ENCODE measurements at places on chromosomes 2 and 18. TPM values are rescaled to one million over a fixed set of nuclear protein-coding genes. Genes with fewer than 3 reads are reported as not detected.

SLC30A3 gene
- total RNA-seq = 1.2 TPM

GPR155 gene
- total RNA-seq = 6.6 TPM

POTEI gene
- not detected for total RNA-seq

EFHD1 gene
- 22.6 TPM for total RNA-seq

TEX261 gene
- total RNA-seq = 29.0 TPM

ACTG2 gene
- 413 TPM for total RNA-seq

OR6B2 gene
- total RNA-seq = not detected

NFATC1 gene
- total RNA-seq = 21.9 TPM

DNA sequence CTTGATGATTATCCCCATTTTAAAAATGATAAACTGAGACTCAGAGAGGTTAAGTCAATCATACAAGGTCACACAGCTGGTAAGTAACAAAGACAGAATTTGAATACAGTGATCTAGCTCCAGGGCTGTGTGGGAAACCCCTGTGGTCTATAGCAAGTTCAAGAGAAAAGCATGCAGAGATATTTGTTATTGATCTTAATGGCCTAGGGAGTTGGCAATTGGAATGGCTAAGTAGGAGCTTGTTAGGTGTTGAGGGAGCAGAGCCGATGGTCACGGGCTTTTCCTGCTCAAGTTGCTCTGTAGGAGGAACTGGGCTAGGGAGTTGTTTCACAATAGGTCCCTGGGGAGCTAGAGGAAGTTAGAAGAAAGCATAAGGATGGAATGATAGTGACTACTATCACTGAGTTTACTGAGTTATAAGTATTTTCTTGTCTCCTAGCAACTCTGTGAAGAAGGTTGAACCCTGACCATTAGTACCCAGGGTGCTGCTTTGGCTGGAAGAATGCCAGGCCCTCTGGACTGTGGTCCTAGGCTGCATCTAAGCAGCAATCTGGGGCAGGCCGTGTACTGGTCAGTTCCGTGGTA is 30.0 kb downstream of the RNF125 start:
- no peak for DNase-seq

GRCh38 chr18:45107425-45107824 is 426.7 kb downstream of the SETBP1 start:
- DNase-seq = no peak

- DNase-seq = no peak
These were observed 33.5 kb upstream of the CACNB4 start for GRCh38 chr2:152132306-152132705.

DNA sequence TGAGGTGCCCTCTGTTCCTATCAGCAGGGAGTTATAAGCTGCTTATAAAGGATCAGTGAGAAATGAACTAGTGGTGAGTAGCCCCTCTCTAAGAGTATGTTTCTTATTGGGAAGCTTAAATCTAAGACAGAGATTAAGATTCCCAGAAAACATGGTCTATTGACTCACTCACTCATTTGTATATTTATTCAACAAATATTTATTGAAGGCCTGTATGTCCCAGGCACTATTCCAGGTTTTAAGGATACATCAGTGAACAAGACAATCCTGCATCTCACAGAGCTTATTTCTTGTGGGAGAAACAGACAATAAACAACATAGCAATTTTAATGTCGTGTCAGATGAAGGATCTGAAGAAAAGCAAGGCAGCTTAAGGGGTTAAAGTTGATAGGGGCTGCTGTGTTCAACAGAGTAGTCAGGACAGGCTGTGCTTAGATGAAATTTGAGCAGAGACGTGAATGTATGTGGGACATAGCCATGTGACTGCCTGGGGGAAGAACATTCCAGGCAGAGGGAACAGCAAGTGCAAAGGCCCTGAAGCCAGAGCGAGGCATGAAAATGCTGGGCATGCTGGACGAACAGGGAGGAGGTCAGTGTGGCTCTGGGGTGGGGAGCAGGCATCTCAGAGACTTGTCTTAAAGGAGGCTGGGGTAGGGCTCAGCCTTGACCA is 14.8 kb upstream of the PSD4 start:
- DNase-seq = peak; percentile 80

DNA sequence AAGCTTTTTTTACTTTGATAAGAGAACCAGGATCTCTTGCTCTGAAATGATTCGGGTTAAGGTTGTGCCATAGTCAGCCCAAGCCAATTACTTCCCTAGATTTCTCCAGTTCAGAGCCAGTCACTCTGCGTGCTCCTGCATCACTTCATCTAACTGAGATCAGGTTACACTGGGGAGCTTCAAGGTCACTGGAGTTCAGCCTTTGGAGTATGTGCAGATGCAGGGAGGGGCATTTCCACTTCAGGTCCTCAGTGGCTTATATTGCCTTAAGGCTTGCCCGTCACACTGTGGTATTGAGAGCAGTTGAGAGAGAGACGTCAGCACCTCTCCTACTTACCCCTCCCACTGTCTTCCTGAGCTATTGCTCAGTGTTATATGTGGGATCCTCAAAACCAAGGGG is 317.8 kb downstream of the EPHA4 start:
- DNase-seq = no peak

DNA sequence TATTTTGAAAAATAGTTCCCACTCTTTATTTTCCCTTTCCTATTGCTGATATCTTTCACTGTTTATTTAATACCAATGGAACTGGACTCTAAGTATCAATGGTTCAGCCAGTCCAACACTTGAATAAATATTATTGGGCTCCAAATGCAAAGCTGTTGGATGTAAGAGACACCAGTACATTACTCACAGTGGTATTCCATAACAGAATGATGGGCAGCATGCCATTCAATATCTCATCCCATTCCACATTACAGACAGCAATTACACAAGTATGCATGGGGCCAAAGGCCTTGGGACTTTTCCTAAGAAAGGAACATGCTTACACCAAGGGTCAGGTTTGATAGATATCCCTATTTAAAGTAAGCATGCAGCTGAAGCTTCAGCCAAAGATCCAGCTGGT is 231.9 kb downstream of the RND3 start:
- no peak for DNase-seq

DNA sequence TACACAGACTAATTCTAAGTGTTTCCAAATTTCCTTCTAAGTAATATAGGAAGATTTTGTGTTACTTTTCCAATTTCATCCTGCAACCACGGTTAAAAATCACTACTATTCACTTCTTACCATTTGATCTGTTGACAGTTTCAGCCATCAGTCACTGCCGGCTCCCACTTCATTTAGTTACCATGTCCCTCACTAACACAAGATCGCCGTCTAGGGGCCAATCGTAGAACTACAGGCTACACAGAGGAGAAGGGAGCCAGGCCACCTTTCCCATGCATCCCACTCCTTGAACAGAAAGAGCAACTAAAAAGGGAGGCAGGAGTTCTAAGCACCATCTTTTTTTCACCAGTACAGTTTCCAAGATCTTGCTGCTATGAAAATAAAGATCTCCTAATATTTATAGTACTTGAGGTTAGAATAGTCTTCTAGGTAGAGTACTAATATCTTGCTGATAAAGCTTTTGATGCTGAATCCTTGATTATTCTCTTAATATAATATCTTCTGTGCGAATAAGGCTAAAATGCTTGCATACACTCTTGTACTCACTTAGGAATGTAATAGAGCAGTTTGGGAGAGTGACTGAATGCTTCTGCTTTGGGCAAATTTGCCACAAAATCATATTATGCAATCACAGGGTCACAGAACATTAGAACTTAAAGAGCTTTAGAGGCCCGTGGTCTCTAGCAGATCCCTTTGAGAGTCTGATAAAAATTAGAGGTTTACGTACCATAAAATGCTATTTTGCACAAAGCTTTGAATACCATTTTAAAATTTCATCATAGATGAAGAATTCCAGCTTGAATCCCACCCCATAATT is 39.5 kb upstream of the CYP1B1 start:
- no peak for DNase-seq

DNA sequence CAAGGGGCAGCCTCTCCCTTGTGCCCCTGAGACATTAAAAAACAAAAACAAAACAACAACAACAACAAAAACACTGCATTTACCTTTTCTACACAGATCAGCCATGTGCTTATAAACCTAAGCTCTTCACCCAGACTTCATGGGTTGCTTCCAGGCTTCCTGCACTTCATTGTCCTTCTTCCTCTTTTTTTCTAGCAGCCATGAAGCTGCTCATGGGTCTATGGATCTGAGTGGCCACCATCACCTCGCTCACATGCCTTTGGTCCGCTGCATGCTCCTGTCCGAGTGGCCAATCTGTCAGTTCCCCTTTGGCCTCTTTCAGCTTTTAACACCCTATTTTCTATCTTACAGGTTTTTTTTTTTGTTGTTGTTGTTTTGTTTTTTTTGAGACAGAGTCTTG is 9.0 kb upstream of the TET3 start:
- DNase-seq = no peak

DNA sequence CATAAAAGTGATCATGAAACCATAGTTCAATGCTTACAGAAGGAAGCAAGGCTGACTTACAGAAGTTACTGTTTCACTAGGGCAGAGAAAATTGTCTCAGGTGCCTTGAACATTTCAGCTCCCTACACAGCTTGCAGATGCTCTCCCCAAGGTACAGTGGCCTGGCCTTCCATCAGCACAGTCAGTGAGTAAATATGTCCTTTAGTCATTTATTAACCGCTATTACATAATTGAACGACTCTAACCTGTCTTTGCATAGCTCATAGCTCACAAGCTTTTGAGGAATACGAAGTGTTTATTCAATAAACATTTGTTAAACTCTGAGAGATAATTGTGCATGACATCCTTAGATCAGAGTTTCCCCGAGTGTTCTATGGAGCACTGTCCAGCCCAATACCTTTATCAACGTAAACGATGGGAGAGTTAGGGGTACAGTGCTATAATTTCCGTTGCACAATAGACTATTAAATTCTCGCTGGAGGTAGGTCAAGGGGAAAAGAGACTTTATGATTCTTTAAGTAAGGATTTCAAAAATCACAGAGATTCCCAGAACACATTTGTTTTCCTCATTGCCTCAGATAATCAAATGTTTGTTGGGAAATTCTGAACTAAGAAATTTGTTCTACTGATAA is 677.8 kb downstream of the TSN start:
- no peak for DNase-seq

DNA sequence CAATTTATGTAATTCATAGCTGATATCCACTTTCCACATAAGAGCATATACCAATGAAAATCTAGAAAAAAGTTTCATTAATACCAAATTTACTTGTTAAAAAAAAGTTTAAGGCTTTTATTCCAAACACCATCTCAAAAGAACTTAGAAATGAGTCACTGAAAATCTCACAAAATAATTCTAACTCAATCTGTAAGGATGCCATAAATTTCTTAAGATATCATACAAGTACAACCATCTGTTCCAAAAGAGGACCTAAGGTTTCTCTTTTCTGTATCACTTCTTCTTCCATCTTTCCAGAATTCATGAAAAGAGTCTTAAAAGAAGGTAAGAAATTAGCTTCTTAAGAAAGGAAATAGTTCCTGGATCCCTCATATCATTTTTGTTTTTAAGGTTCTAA is 60.4 kb downstream of the TRIP12 start:
- no peak for DNase-seq

- no peak for DNase-seq
These were observed 4.8 kb downstream of the ITGA4 start for GRCh38 chr2:181462033-181462432.

- no peak for DNase-seq
These were observed 133.0 kb downstream of the GALNT1 start for GRCh38 chr18:35714539-35714938.
